ENCODE measurements at places on chromosomes 12 and 14.

- DNase-seq, result no peak
Observed at GRCh38 chr14:81504864-81505263, 28.8 kb downstream of the SEL1L start.

DNA sequence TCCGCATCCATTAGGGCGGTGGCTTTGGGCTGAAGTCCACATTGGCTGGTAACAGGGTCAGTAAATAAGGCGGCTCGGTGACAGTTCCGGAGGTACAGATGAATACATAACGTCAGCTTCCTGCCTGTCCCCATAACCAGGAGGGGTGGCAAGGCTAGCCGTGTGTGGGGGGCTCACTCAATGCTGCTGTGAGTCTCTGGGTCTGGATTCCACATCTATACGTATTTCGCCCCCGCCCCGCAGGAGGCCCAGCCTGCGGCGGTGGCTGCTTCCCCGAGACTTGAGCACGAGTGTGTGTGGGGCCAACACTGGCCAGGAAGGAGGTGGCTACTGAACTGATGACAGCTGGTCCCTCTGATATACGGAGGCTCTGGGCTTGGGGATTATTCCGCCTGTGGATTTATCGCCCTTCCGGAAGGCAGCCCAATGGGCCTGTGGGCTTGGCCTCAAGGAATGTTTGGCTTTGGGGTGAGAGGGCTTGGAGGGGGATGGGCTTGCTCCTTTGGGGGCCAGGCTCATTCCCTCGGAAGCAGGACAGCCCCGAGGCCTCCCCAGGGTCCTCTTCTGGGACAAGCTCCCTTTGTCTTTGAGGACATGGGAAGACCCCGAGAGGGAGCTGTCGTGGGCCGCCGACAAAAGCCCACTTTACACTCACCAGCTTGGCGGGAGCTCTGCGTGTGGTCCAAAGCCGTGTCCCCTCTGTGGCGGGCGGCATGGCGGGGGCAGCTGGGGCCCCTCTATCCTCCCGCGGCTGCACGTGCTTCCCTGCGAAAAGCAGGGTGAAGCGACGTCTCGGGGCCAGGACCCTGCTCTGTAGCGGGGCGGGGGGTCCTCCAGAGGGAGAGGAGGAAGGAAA is 82.1 kb downstream of the KIF26A start:
- DNase-seq, result no peak

DNA sequence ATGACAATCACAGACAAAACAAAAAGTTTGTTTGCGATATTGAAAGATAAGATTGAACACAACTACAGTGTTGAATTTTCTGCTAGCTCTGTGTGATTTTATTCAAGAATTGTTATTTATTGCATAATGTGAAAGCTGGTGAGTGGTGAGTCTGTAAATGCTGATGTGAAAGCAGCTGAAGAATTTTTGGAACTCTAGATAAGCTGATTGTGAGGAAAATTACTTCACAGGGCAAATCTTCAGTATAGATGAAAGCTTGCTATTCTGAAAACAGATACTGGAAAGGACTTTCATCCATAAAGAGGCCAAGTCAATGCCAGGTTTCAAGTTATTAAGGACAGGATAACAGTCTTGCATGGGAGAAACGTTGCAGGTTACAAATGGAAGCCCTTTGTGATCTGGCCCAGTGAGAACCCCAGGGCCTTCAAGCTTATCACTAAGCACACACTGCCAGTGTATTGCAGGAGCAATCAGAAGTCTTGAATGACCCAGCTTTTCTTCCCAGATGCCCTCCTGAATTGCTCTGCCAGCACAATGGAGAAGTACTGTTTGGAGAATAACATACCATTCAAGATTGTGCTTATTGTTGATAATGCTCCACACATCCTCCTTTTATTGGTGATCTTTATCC is 153.7 kb downstream of the PCNX1 start:
- DNase-seq, result no peak

GRCh38 chr14:69818758-69819191 is 21.7 kb upstream of the SLC10A1 start:
- DNase-seq, result peak; percentile 97

- DNase-seq, result no peak
Observed at GRCh38 chr12:121804417-121805111, 755 bp downstream of the SETD1B start.

DNA sequence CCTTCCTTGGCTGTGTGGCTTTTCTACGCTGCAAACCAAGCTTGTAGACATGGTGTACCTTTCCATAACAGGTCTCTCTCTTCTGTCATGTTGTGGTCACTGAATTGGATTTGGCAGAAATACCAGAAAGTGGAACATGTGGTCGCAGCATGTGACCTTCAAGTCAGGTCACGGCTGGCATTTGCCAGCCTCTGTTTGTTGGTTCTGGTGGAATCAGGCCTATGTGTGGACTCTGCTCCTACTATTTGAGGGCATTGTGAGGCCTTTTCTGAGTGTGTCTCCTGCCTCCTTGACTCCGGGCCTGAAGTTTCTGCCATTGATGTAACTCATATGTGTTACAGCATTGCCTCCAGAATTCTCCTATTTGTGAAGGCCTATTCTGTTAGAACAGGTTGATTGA is 116.7 kb downstream of the CACNA1C start:
- DNase-seq, result no peak

DNA sequence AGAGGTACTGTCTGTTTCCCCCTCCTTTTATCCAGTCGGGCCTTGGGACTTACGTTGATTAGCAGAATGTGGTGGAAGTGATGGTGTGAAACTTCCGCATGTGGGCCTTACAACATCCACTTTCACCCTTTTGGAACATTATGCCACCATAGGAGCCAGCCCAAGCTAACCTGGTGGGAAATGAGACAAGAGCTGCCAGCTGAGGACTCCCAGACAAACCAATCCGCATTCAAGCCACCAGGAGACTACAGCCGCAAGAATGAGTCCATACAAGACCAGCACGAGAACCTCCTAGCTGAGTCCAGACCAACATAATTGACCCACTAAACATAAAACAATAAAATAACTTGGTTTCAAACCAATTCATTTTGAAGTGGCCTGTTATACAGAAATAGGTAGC is 9.1 kb upstream of the PTGER2 start:
- DNase-seq, result no peak

DNA sequence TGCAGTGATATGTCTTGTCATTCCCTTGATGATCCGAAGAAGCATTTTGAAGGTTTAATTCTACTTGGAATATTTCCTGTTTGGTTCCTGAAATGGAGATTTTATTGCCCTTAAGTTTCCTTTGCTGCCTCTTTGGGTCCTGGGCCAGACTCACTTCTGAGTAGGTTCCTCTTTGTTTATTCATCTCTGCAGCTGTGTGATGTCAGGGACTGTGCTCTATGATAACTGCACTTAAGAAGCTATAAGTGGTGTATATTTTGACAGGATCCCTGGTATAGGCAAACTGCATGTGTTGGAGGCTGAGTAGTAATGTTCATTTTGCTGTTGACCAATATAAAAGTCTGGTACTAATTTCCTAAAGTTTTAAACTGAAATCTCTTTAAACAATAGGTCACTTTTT is at the start of gene KLRC4:
Gene KLRC4, minus strand, starts transcription at position 366 of the 400 bp plus-strand sequence. Its CDS starts 182 bp downstream, at position 184.
- DNase-seq, result no peak

DNA sequence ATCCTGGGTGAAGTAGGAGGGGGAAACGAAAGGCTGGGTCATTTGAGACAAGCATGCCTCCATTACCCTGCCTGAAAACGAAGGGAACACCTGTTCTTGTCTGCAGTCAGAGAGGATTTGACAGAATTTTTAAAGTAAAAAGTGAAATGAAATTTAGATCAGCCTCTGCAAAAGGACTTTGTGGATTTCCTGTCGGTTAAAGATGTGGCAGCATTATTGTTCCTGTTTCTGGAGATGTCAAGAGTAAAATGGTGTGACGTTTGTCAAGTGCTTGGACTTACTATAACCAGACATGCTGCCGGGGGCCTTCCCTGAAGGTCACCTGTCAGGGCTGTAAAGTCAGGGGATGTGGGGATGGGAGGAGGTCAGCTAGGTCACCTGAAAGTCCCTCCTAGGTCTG is 32.0 kb downstream of the NRXN3 start:
- DNase-seq, result no peak

GRCh38 chr14:50785457-50786063 is 45.4 kb downstream of the NIN start:
- DNase-seq, result no peak

GRCh38 chr14:79652513-79653307 is 558.6 kb downstream of the DIO2 start:
- no peak for DNase-seq

DNA sequence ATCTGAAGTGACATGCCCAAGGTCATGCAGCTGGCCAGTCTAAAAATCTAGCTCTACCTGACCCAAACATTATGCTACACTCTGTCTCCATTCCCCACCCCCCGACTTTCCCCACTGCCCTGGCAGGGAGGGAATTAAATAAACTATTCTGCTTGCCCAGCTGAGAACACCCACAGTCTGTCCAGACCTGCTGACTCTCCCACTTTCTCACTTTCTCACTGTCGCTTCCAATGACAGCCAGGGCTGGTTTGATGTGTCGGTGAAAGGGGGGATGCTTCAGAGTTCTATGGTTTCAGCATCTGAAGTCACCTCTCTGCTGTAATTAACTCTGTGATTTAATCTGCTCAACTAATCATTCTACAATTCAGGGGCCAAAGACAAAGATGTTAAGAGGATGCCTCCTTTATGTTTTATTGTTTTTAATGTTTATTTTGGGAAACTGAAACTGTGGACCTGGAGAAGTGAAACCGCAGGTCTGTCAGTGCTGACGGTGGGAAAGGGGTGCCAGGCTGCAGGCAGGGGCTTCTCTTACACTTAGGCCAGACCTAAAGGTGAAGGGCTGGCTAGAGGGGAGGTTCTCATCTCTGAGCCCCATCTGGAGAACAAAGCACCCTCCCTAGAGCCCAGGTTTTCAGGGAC is 8.1 kb upstream of the MSI1 start:
- DNase-seq, result no peak

DNA sequence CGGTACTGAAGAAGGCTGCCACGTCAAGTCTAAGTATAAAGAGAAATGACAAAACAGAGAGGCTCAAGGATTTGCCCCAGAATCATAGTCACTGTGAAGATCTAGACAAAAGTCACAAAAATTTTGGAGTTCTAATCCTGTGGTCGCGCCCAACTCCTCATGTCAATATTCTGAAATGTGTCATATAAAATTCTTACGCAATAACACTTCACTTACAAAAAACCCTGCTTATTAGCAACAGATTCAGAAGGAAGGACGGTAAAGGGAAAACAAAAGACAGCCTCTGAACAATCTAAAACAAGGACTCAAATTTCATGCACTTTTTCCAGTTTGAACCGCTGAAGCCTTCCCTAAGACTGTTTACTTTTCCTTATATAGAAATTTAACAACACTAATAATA is 94.7 kb downstream of the TSPAN8 start:
- DNase-seq, result no peak

GRCh38 chr12:54716261-54716660 is 68.1 kb upstream of the DCD start:
- DNase-seq, result no peak

- DNase-seq, result no peak
Observed at GRCh38 chr12:126952096-126953007, 1314.6 kb upstream of the TMEM132C start.

DNA sequence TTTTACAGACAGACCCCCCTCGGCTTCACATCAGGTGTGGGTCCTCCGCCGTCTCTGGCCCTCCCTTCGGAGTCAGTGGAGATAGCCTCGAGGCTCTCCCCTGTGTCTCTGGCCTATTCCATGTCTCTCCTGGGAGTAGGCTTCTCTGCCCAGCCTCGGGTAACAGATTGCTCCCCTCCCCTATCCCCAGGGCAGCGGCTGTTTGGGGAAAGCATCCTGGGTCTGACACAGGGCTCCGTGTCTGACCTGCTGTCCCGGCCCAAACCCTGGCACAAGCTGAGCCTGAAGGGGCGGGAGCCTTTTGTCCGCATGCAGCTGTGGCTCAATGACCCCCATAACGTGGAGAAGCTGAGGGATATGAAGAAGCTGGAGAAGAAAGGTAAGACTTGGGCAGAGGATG is 30.8 kb downstream of the PHETA1 start:
- no peak for DNase-seq

Data from HTR-8/SVneo (cell line).